ENCODE measurements at places on chromosomes 5 and 9. TPM values are rescaled to one million over a fixed set of nuclear protein-coding genes. Genes with fewer than 3 reads are reported as not detected.

Gene ZFP37
- total RNA-seq = 4.2 TPM

Gene HMGXB3
- total RNA-seq = 55.7 TPM

- no peak overlapping the region for H3K4me3 ChIP-seq
- peaks cover 10% of the 10 kb centered on the region for H3K4me1 ChIP-seq
- H3K27me3 ChIP-seq = peaks cover 2% of the 10 kb centered on the region
- no peaks in the 10 kb centered on the region for H3K36me3 ChIP-seq
Measured at GRCh38 chr5:132589467-132589866, 32.7 kb downstream of the RAD50 start.

DNA sequence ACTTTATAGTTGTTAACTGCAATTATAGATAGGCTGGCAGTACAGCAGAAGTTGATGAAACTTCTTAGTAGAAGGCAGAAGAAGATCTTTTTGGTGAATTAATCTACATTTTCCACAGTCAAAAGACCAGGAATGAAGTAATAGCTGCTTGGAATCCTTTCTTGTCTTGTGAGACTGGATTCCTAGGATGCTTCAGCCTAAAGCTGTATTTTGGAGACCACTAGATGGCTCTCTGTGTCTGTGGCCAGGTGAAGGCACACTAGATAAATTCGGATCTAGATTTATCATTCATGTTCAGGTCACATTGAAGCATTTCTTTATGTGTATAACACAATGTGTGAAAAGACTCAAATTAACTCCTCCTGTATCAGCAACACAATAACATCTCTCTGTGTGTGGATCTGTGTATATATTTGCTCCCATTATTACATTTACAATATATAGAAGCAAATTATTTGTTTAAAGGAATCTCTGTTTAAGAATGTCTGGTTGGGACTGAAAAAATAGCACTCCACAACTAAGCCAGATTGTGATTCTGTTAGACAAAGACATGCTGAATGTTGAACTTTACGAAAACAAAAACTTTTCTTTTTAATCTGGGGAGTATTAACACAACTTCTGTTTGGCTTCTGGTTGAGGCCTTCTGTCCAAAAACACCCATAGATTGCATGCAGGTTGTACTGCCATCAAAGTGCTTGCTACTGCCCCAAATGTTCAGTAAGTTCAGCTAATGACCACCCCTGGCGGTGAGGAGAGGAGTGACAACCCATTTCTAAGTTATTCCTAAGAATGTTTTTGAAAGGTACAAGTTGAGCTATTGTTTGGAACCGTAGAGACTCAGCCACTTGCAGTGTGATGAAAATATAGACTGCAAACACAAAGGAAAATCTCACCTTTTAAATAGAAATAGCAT is 10.6 kb downstream of the GRIN3A start:
- peaks cover 17% of the 10 kb centered on the region for H3K4me1 ChIP-seq
- H3K4me3 ChIP-seq = no peak overlapping the region
- no peak overlapping the region for H3K27ac ChIP-seq
- DNase-seq = peak; percentile 47
- H3K36me3 ChIP-seq = peaks cover 10% of the 10 kb centered on the region
- H3K27me3 ChIP-seq = peaks cover 2% of the 10 kb centered on the region

Gene CER1
- 5.2 TPM for total RNA-seq

All from endothelial cell (in vitro differentiated cells).